ENCODE measurements at places on chromosomes 2 and 18.

DNA sequence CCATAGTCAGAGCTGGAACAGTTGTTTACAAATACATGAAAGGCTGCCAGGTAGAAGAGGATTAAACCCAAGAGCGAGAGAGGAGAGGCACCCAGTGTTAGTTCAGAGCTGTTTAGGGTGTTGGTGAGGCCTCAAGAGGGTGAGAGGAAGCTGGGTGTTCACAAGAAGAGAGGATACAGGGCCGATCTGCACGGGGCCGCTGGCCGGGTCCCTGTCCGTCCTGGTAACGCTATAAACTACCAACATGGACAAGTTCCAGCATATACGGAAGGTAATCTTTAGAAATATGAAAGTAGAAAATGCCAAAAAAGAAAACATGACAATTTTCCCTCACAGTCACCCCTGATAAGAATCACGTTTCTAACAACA, 109.7 kb downstream of the TMEM18 start:
- DNase-seq: no peak

DNA sequence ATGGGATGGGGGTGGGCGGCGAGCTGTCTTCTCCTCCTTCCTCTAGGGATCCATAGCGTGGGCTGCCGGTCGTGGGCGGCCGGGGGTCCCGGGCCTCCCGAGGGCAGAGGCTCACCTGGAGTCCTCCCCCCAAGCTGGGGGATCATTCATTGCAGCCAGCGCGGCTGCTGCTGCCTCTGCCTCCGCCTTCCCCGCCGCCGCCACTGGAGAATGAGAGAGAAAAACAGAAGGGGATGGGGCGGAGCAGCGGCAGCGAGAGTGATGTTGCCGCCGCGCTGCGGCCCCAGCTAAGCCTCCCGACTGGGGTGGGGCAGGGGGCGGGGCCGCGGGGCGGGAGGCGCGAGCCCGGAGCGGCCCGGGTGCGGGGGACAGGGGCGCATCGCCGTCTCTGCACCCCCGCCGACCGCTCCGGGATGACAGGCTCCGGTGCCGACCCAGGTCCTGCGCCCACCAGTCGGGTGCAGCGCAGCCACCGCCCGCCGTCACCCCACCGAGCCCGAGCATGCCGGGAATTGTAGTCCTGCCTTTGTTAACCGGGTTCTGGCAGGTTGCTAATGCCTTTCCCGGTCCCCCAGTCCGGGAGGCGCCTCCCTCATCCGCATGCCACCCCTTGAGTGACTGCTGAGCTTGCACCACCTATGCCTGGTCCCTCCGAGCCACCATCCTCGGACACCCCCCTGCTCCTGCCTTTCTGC, at the start of gene KIF3C:
Gene KIF3C, minus strand, starts transcription at position 225 of the 695 bp plus-strand sequence. CDS start 580 bp downstream, outside the sequence.
- peak; percentile 66 for DNase-seq

DNA sequence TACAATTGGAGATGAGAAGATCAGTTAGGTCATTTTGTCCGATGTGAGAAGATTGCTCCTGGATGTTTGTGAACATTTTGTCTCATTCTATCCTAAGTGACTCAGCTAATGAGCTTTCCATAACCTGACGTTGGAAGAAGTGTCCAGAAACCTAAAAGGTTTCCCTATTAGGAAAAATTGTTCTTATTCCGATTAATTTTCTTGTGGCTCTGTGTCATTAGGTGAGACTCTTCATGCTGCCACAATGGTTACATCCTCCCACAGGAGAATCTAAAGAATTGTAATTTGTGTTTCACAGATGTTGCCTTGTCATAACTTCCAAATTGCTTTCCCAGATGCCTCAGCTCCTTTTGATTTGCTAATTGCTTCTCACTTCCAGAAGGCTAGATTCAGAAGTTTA, 261.0 kb upstream of the APCDD1 start:
- DNase-seq: no peak

DNA sequence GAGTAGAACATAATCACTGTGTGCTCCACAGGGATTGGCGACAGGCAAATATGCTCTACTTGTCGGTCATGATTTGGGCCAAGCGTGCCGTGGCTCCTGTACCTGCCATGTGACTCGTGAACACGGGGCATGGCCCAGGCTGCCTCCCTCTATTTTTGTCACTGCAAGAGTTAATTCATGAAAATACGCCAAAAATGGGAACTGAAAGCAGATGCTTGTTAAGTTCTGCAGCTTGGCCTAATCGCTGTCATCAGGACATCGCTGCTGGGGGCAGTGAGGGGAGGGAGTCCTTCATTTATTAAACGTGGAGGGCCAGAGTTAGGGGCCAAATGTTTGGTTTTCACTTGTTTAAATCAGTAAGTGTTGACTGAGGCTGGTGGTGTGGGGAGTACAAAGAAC, 177.8 kb downstream of the BCL2 start:
- no peak for DNase-seq

- no peak for DNase-seq
Observed at GRCh38 chr2:67255933-67256615, 141.1 kb upstream of the ETAA1 start.

- peak; percentile 58 for DNase-seq
Observed at GRCh38 chr18:22466608-22467395, 49.1 kb upstream of the CTAGE1 start.

GRCh38 chr18:26133652-26134051, at the start of gene PSMA8:
Gene PSMA8, plus strand, starts transcription at chr18:26133869. Its CDS starts 97 bp downstream, at chr18:26133966.
- DNase-seq: no peak

- no peak for DNase-seq
Observed at GRCh38 chr2:202215179-202215578, 23.2 kb downstream of the SUMO1 start.

GRCh38 chr18:13493079-13493478, 233.3 kb downstream of the FAM210A start:
- DNase-seq: no peak

DNA sequence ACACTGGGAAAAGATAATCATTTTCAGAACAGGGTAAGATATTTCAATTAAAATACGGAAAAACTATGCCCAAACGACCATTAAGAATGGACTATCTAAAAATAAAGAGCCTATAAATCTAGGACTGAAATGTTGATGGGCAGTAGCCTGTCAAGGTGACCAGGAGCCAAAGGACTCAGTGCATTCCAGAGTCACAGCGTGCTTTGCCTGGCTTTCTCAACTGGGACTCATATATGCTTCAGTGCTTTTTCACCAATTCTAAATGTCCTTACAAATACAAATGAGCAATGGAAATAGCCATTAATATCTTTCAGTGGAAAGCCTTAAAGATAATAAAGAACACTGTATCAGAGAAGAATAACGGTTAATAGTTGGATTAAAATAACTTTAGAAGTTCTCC, 35.4 kb downstream of the PREPL start:
- DNase-seq: no peak

DNA sequence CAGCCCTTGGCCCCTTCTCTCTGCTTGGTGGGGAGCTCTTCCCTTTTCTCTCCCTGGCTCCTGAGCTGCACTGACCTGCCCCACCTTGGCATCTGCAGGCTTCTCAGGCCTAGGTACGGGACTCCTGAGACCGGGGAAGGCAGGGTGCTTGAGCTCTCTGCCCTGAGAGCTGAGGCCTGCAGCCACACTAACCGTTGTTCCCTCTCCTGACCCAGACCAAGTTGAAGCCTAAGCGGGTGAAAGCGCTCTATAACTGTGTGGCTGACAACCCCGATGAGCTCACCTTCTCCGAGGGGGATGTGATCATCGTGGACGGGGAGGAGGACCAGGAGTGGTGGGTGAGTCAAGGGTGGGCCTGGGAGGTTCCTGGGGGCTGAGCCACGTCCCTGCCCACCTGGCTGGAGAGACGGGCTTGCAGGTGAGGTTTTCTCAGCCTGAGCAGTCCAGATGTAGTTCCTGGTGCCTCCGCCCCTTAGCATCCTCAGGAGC, 22.2 kb downstream of the ITGB1BP1 start:
- no peak for DNase-seq

- peak; percentile 79 for DNase-seq
Observed at GRCh38 chr2:205903549-205904129, 182.3 kb downstream of the INO80D start.

- no peak for DNase-seq
Observed at GRCh38 chr2:25966531-25967270, 15.6 kb downstream of the KIF3C start.

DNA sequence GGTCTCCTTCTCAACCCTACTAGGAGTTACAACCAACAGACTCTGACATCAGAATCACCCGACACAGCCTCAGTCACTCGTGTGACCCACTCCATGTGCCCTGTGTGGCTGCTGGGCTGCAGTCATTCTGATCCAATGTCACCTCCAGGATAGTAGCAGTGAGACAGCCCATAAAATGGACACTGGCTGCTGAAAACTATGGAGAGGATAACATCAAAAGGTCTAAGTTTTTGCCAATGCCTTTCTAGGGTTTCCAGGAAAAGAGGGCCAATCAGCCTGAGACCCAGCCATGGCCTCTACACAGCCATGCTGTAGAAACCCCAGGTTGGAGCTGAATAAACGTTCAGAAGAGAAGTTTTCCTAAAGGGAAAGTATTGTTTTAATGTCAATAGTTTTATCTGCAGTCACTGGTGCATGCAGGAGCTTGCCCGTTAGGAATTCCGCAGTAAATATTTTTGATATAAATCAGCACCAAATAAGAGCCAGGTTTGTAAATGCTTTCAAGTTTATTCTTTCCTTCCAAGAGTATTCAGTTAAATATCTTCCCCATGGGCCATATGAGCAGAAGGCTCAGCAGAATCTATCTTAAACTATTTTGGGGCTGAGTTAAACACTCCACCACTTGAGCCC, 92.2 kb upstream of the PID1 start:
- no peak for DNase-seq

DNA sequence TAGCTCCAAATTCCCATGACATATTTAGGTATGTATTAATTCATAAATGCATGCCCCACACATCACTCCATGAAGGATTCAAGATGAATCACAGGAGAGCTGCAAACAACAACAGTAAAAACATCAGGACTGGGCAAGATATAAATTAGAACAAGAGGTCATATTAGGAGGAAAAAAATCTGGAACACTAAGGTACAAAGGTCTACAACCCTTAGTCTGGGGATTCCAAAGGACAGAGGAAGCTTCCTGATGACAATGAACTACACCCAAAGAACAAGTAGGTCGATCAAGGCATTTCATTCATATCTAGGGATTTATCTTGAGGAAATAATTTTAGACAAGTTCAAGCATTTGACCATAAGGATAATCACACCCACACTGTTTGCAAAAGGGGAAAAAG, 14.5 kb downstream of the VPS4B start:
- no peak for DNase-seq

DNA sequence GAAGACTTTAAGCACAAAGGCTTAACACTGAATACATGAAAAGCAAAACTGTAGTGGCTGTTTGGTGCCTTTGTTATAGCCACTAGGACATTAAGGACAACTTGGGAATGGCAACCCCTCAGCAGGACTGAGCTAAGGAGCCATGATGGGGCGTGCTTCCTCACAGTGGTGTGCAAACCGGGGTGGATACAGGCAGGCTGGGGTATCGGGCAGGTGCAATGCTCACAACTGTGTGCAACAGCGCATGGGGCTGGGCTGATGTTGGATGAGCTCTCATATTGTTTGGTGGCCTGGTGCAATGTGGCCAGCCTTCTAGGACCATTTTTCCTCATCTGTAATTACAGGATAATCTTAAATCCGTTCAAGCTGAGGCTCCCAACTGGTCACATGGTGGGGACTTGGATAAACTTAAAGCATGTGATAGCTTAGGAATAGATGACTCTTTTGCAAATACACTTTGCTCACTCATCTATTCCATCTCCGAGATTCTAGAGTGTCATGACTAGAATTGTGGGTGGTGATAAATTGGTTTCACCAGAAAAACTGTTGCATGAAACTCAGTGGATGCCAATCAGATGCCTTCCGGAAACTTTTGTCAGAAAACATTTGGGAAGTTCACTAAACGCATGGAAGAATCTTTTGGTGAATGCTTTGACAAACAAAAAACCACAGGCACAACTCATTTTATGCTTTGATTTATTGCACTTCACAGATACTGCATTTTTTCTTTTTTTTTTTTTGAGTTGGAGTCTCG, 116.5 kb downstream of the PXDN start:
- DNase-seq: no peak

- no peak for DNase-seq
Observed at GRCh38 chr2:66525606-66526005, 90.7 kb downstream of the MEIS1 start.

Data from HepG2 (cell line).